T-helper 17 cell (primary cell): ENCODE measurements at places on chromosomes 2 and 18. TPM values are rescaled to one million over a fixed set of nuclear protein-coding genes. Genes with fewer than 3 reads are reported as not detected.

DNA sequence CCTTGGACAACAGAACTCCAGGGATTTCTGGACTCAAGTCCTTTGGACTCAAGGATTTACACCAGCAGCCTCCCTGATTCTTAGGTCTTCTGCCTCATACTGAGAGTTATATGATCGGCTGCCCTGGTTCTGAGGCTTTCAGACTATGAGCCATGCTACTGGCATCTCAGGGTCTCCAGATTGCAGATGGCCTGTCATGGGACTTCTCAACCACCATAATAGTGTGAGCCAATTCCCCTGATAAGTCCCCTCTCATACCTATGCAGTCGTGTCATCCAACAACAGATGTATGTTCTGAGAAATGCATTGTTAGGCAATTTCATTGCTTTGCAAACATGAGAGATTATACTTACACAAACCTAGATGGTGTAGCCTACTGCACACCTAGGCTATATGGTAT, 61.4 kb upstream of the MSTN start:
- no peak for DNase-seq

Gene MEMO1
- 47.5 TPM for total RNA-seq

Gene CYP27A1
- 0.39 TPM for total RNA-seq

- no peak for DNase-seq
These were observed 16.2 kb upstream of the CTAGE1 start for GRCh38 chr18:22433956-22434355.

DNA sequence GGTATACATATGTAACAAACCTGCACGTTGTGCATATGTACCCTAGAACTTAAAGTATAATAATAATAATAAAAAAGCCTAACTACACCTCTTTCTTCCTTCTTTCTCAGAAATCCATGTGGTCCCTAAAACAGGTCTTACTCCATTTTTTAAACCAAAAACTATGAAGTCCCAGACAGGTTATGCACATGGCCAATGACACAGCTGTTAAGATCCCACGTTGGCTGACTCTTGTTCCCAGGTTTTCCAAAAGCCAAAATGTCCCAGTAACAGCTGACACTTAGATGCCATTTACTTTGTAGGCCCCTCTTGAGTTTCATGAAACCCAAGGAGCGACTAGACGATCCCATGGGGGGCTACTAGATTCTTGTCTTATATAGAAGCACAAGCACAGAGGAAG, 97.0 kb downstream of the KCNF1 start:
- DNase-seq = no peak
